ENCODE measurements at places on chromosomes 2 and 18.

GRCh38 chr18:36451454-36452251 lies 154.1 kb downstream of the FHOD3 start:
- DNase-seq = no peak

DNA sequence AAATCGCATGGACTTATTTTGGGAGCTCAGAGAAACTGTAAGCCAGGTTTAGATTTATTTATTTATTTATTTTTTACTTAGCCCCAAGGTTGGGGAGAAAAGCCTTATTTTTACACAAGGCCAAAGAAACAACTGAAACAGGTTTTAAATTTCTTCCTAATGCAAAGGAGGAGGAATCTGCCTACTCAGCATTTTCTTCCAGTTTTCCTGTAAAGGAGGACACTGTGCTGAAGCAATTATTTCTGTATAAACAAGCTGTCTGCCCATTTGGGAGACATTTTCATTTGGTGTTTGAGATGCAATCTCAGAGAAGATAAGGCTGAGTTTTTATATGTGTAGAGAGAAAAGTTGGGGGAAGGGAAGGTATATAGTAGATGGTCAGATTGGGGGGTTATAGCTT lies 125.0 kb downstream of the ETAA1 start:
- DNase-seq = no peak

DNA sequence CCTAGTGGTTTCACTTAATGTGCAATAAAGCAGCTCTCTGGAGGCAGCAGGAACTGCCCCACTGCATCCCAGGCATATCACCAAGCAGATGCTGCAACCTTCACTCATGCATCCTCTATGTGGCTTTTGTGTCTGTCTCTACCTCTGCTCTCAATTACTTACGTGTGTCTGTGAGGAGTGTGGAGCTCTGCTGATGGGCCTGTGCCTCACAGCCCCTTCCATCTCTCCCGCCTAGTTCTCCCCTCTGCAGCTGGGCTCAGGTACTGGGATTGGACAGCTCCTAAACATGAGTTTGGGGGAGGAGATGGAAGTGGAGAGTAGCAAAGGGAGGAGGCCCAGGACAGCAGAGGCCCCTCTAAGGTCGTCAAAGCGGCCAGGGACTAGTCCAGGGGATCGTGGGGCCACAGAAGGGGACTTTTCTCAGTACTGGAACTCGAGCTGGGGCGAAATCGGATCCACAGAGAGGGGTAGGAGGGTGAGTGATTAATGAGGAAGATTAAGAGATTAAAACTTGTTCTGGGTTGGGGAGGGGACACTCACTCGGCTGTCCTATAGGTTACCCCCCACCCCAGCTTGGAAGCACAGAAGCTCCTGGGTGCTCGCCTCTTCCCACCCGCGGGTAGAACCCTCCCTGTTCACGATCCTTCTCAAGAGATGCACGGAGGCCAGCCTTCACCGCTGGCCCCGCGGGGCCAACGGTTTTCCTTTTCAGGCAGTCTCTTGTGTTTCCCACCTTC lies 2.1 kb upstream of the LBX2 start:
- DNase-seq = no peak

DNA sequence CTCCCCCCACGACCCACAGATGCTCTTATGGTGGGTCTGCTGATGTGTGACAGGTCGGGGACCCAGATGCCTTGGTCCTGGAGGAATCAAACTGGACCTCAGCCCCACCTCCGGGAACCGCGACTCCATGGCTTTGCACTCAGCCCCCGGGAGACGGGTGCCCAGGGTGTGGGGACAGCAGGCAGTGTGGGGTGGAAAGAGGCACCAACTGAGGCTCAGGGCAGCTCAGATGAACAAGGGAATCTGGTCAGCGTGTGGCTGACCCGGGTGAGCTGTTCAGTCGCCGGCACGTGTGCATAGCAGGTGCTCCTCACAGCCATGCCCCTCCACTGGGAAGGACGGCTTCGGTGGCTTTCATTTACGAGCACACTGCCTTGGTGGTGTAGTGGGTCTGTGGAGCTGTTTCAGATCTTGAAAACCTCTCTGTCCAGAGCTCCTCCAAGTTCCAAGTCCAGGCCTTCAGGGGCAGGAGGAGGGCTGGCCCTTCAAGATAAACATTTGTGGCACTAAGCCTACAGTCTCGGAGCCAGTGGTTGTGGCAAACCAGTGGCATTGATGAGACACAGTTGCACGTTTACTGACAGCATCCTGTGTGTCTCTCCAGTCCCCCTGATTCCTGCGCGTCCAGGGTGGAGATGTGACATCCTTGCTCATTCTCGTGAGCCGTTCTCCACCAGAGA lies 471.2 kb upstream of the HS6ST1 start:
- DNase-seq = no peak

DNA sequence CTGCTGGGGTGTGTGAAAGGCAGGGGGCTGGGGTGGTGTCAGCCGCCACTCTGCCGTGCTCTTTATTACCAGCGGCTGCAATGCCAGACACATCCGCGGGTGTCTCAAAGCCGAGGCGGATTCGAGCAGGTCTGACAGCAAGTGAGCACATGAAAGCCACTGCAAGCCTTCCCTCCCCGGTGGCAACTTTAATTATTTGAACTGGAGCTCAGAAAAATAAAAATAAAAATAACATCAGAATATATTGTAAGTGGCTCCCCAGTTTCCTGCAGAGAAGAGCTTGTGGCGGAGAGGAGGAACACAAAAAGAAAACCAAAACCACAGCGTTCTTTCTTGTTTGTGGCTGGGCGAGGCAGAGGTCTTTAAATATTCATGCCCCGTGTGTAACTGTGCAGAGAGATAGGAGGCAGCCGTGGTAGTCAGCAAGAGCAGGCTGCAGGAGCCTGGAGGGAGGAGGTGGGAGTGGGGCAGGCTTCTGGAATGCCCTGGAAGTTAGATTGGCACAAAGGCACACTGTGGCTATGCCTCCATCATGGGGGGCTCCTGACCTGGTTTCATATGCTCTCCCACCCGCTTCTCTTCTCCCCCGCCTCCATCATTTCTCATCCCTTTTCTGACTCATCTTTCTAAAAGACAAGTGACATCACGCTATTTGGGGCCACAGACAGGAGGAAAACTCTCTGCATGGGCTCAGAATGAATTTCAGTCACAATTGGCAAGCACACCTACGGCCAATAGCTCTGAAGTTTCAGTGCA lies 199.8 kb downstream of the CLIP4 start:
- DNase-seq = peak; percentile 27

DNA sequence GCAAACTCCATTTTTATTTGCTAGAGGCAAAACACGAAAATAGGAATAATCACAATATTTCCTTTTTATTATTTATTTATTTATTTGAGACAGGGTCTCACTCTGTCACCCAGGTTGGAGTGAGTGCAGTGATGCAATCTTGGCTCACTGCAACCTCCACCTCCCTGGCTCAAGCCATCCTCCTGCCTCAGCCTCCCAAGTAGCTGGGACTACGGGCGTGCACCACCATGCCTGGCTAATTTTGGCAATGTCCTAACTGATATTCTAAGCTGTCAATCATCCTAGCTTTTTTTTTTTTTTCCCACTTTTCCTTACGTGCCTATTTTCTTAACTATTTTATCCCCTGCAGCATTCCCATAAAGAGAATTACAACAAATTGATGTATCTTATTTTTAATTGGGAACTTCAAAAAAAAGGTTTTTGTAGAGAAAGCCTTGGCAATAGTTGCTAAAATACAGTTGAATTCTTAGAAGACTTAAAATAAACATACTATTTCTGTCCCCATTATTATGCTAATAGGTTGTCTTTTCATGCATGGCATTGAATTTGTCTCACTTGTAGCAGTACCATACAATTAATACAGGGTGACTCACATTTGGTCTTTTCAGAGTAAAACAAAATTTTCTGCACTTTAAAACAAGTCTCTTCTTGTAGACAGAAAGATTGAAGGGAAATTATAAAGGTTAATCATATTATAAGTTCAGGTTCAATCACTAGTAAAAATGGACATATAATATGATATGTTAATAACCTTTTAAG lies 153.5 kb downstream of the SLC39A10 start:
- DNase-seq = no peak

GRCh38 chr2:206836722-206837121 lies 71.3 kb downstream of the FASTKD2 start:
- no peak for DNase-seq

DNA sequence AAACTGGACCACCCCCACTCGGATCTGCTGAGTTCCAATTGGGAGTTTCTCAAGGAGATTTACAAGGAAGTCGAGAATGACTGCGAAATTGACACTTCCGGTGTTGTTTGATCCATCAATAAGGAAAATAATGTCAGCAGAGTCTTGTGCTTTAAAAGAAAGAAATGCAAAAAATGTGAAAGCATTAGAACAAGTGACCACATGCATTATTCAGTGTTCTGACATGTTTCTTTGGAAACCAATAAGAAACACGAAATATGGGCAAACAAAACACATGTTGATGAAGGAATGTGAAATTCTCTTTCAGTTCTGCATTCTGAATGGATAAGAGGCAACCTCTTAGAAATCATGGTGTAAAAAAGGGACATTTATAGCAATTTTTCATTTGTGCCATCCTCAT lies 25.9 kb downstream of the COL6A3 start:
- no peak for DNase-seq

GRCh38 chr2:66688951-66689350 lies 254.0 kb downstream of the MEIS1 start:
- no peak for DNase-seq

DNA sequence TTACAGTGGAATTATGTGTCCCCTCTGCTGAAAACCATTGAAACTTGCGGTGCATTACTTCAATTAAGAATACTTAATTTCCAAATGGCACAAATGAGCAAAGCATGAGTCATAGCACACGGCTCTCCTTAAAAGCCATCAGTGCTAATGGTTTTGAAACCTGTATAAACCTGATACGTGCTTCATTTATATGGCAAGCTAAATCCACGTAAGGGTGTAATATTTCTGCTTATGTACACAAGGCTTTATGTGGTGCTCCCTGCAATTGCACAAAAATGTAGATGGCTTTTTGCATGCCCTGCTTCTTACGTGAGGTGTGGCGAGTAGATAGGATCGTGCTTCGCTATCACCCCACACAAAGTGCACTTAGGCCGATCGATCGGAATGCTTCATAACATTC lies 840.9 kb downstream of the GALR1 start:
- no peak for DNase-seq

DNA sequence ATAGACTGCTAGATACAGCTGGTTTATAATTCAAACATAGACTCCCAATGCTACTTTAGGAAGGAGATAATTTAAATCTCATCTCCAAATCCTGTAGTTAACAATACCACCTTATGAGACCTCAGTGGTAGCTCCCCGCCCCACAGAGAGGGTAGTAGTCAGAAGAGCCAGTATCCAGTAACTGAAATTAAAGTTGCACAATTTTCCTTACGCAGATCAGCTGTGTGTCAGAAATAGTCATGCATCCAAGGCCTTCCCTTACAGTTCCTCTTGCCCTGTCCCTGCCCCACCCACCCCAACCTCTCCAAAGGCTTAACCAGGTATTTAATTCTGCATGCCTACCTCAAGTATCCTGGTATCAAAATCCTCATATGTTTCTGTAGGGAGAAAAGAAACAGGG lies 15.5 kb downstream of the MRPS5 start:
- DNase-seq = no peak

DNA sequence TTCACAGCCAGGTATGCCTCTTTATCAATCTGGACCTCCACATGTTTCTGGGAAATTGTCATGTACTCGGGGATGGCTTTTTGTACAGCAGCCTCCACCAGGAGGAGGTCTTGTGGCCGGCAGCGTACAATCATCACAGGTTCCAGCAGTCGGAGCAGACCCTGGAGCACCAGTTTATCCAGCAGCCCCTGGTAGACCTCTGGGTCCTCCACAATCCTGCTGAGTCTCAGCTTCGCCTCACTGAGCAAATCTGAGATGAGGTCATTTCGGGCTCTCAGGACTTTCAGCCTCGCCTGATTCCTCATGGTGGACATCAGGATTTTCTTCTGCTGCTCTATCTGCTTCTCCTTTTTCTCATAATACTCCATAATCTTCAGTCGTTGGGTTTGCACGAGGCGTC lies 32.8 kb downstream of the TMEM247 start:
- no peak for DNase-seq

DNA sequence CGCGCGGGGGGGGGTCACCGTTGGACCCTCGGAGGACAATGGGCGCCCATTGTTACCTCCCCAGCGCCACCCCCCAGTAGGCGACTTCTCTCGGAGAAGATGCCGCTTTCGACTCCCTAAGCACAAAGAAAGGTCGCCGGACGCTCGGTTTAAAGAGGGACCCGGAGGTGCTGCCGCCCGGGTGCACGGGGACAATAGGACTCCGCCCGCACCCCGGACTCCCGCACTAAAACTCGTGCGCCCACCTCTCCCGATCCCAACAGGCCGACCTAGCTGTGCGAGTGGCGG lies 318 bp upstream of the CDC42EP3 start:
- DNase-seq = no peak

DNA sequence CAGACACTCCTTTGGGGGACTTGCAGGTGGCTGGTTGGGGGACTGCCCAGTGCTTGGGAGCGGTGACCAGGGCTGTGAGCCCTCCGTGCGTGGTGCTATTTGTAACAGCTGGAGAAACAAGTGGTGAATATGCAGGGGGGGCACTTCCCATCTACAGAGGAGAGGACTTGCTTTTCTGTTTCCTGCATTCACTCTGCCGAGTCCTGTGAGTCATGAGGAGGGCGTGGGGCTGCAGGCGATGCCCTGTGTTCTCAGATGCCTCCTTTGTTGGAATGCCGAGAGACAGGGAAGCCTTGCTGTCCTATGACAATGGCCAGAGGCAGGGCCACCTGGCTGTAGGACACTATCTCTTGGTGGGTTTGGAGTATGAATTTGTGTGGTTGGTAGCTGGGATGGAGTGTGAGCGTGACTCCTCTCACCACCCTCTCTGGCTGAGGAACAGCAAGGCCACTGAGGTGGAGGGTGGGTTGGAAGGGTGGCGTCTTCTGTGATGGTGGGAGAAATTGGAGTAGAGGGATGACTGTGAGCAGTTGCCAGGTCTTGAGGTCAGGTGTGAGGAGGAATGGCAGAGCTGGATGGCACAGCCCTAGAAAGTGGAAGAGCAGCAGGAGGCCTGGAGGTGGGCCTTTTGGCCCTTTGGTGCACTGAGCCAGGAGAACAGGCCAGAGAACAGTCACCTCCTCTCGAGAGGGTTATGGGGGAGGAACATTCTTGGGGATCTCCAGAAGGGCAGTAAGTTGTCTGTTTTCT lies 24.3 kb downstream of the FHOD3 start:
- DNase-seq = no peak

GRCh38 chr2:238216651-238217184 lies 13.2 kb upstream of the ILKAP start:
- DNase-seq = no peak

- DNase-seq = no peak
These were observed 27.5 kb upstream of the POLE4 start for GRCh38 chr2:74930811-74931486.

GRCh38 chr18:72672364-72673184 lies 128.4 kb upstream of the CBLN2 start:
- DNase-seq = no peak

GRCh38 chr2:73762571-73762970 lies 17.3 kb downstream of the DUSP11 start:
- DNase-seq = no peak

GRCh38 chr18:9094307-9095226 lies 7.9 kb upstream of the NDUFV2 start:
- no peak for DNase-seq

GRCh38 chr18:7661207-7661606 lies 94.1 kb downstream of the PTPRM start:
- DNase-seq = no peak

- no peak for DNase-seq
These were observed 12.9 kb downstream of the RBM45 start for GRCh38 chr2:178125125-178125524.

GRCh38 chr2:99864561-99865553 lies 277.5 kb downstream of the AFF3 start:
- DNase-seq = no peak

Data from stimulated activated CD8-positive, alpha-beta memory T cell treated with anti-CD3 and anti-CD28 coated beads, Interleukin-12 subunit alpha, Interleukin-12 subunit beta, amount 100 ng/mL, for 4 hours (primary cell).